ENCODE measurements at places on chromosomes 13 and 19.

DNA sequence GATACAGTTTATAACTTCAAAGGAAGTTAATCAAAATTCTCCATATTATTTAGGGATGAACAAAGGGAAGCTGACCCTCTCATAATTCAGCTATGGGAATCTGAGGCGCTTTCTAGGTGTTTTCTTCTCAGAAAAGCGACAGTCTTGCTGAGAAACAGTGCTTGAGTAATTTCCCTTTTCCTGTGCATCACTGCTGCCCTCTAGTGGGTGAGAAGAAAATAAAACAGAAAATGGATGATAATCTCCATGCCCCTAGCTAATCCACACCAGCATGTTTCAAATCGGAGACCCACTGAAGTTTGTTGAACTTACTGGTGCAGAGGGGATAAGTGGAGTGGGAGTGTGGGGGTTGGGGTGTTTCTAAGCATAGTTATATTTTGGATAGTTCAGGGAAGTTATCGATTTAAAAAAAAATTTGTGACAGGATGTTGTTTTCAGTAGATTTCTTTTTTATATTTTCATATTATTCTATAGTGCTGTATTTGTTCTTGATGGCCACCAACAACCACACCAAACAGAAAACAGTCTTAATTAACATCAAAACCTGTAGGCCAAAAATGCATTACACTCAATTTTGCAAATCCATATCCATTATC, 21.4 kb downstream of the LCP1 start:
- DNase-seq, result peak; percentile 86

- no peak for DNase-seq
These were observed 36.6 kb downstream of the FOXO1 start for GRCh38 chr13:40629678-40630384.

DNA sequence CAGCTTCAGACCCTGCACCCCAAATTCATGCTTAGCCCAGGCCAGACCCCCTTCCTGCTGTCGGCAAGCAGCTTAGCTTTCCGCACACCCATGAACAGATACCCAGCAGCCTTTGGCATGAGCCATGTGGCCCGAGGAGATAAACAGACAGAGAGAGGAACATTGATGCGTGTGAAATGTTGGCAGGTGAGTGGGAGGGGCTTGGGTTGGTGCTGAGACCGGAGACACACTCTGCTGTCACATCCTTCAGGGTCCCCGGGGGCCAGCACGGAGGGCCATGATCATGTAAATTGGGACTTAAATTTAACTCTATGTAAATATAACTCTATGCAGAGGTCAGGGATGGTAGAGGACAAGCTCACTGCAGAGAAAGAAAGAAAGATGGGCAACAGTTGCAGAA, 1.5 kb downstream of the CD22 start:
- no peak for DNase-seq

DNA sequence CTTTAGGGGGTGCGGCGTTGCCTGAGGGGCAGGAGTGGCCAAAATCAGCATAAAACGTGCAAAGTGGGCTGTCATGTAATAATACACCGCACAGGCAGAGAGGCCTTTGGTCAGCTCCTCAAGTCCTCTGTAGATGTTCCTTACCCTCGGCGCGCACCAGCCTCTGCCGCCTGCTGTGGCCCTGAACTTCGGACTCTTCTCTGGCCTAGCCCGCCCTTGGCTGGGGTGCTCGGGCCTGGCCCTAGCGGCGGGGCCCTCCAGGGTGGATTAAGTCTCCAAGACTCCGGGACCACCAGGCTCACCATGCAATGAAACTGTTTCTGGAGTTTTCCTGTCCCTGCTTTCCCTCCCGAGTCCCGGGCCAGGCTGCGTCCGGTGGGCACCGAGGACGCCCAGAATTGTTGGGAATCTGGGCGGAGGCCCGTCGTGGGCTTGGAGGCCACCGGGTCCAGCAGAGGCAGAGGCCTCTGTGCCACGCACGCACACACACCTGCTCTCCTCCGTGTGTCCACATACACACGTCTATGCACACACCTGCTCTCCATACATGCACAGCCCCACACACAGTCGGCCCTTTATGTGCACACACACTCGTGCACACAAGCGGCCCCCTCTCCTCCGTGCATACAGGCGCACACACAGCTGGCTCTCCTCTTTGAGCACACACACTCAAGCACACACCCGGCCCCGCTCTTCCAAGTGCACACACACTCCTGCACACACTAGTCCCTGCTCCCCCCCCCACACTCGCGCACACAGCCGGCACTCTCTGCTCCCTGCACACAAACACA, 1.5 kb upstream of the TFDP1 start:
- DNase-seq, result no peak

GRCh38 chr13:97905517-97905916, 48.0 kb upstream of the IPO5 start:
- DNase-seq, result no peak

DNA sequence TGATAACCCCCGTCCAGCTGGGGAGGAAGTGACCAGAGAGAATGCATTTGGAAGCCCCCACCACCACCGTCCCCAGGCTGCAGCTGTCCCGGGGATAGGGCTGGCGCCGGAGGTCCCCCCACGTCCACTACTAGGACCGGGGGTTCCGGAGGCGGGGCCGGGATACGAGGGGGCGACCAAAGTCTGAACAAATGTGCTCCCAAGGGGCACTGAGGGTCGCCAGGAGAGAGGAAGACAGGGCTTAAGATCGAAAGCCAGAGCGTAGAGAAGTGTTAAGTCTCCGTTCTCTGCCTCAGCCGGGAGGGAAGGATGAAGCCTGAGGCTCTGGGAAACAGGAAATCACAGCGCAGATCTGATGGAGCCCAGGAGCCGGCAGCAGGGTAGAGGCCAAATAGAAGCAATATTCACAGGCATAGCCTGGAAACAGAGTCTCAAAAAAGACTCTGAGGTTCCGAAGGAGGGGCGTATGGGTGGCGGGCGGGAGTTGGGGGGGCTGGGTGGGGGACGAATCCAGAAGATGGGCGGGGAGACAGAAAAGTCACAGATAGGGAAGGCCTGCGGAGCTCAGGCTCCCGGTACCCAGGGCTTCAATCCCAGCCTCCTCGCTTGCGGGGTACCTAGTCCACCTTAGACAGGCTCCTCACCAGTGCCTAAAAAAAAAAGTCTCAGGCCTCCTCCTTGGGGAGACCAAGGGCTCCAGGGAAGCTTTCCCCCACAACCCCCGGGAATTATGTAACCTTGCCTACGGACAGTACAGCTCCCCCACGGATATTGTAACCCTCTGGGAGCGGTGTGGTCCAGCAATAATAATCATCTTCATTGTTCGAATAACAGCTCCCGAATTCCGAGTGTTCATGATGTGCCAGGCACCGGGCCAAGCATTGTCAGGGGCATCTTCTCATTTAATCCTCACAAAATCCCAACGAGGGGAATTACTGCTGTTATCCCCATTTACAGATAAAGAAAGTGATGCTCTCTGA, 1.1 kb upstream of the ERF start:
- DNase-seq, result no peak

GRCh38 chr19:49229416-49229815, 71.8 kb downstream of the TRPM4 start:
- no peak for DNase-seq

- no peak for DNase-seq
These were observed 16.8 kb downstream of the CEBPG start for GRCh38 chr19:33390101-33390907.

- no peak for DNase-seq
These were observed 2.4 kb downstream of the PIP5K1C start for GRCh38 chr19:3697671-3698385.

- DNase-seq, result peak; percentile 85
These were observed 15.2 kb upstream of the S1PR4 start for GRCh38 chr19:3163230-3163886.

- peak; percentile 49 for DNase-seq
These were observed 579 bp downstream of the ZNF566 start for GRCh38 chr19:36488846-36489117.

- DNase-seq, result no peak
These were observed 441 bp downstream of the INAFM1 start for GRCh38 chr19:47274891-47275761.

GRCh38 chr13:40442826-40443225, 223.6 kb downstream of the FOXO1 start:
- DNase-seq, result no peak

DNA sequence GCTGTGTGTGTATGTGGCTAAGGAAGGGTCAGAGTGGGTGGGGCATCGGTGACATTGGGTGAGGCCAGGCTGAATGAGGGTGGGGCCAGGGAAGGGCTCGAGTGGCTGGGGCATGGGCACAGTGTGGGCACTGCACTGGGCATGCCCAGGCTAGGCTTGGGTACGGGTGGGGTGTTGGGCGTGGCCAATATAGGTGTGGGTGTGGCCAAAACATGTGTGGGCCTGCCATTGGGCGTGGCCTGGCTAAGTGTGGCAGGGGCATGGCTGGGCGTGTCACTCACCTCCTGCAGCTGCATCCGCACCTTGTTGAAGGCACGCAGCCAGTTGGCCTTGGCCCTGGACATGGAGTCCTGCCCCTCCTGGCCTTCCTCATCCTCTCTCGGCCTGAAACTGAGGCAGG, 33.2 kb downstream of the UNC13A start:
- DNase-seq, result no peak

DNA sequence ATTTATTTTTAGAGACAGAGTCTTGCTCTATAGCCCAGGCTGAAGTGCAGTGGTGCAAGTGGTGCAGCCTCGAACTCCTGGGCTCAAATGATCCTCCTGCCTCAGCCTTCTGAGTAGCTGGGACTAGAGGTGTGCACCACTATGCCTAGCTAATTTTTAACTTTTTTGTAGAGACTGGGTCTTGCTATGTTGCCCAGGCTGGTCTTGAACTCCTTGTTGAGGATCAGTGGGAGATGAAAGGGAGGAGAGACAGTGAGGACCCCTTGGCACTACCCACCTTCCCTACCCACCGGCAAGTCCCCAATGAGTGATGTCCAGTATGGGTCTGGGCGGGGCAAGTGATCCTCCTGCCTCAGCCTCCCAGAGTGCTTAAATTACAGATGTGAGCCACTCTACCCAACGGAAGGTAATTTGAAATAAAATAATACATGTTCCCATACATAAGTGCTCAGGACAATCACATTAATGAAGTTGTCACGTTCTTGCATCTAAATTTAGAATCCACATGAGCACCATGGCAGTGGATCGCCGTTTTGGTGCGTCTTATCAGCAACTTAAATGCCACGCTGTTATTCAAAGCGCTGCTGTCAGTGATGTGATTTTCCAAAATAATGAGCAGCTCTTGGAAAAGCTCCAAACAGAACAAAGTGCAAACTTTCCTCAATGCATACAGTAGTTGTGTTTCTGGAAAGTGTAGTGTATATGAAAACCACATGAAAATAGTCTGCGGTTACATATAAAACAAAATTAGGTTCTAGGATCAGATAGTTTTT, 5.9 kb upstream of the ARL11 start:
- no peak for DNase-seq

DNA sequence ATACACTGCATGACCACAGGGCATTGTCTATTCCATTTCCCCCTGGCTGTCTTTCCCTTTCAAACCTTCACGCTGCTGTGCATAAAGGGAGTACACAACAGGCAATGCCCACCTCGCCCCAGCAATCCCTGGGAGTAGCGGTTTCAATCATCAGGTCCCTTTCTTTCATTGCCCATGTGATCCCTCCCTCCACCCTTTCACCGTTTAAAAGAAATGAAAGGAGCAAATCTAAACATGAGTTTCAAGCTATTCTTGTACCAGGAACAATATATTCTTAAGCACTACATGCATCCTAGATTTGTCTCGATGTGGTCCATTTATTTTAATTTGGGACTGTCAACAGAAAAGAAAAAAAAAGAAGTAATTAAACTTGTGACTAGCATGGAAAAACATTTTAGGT, 123.4 kb upstream of the ARGLU1 start:
- no peak for DNase-seq

- no peak for DNase-seq
These were observed 54.8 kb downstream of the ABCC4 start for GRCh38 chr13:95246292-95247082.

GRCh38 chr13:71864094-71864985, 2.7 kb downstream of the DACH1 start:
- no peak for DNase-seq

- peak; percentile 81 for DNase-seq
These were observed 159.1 kb downstream of the KATNAL1 start for GRCh38 chr13:30148171-30148754.

DNA sequence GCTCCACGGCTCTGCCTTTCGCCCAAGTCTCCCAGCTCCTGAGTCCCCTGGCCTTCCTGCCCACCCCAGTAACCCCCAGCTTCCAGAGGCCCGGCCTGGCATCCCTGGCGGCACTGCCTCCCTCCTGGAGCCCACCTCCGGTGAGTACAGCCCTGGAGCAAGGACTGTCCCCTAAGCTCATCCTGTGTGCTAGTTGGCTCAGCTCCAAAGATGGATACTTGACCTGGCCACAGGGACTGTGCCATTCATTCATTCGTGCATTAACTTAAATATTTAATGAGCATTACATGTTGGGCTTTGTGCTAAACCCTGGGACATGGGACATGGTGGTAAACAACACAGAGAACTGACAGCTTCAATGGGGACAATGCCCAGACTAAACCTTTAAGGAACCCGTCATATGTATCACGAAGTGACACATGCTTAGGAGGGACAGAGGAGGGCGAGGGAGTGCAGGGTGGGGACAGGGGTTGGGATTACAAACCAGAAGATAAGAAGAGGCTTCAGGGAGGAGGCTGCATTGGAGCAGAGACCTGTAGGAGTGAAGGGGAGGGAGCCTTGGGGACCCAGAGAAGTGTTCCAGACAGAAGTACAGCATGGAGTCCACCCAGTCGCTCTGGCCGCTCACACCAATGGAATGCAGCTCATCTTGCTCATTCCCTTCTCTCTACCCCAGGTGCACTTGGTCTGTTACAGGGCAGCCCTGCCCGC, 6.9 kb upstream of the OVOL3 start:
- no peak for DNase-seq

DNA sequence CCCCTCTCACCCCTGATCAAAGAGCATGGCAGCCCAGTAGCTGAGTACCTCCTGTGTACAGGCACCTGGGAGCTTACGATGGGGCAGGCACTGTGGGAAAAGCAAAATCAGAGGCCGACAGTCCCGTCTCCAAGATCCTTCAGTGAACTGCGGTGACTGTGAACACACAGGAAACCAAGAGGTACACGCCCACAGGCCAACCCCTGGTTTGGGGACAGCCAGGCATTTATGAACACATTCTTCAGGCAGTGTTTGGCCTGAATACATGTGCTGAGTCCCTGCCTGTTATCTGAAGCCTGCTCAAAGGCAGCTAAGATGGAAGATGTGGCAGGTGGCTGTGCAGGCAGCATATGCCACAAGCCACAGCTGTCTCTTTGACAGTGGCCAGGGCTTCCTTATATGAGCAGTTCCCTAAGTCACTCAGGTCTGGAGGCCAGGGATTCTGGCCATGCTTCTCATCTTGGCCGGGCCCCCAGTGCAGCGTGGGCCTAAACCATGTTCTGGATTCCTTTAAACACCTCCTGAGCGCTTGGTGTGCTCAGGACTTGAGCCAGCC, 123.6 kb downstream of the UQCRFS1 start:
- DNase-seq, result no peak

DNA sequence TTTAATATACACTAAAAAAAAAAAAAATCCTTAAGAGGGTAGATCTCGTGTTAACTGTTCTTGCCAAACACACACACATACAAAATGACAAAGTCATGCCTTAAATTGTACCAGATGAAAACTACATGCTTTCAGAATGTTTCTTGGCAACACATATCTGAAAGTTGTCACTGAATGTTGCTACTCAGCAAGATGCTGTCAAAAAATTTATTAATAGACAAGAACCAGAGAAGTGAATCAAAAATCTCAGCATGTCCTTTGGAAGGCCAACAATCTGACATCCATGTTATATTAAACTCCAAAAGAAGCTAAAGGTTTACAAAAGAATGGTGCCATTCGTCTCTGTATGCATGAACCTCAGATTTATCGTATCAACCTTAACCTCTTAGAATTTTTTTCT, 1746.2 kb upstream of the PRR20A start:
- DNase-seq, result no peak
